ENCODE measurements at places on chromosomes 3 and 15.

GRCh38 chr15:81146006-81146405, 11.9 kb downstream of the CFAP161 start:
- DNase-seq, result no peak

DNA sequence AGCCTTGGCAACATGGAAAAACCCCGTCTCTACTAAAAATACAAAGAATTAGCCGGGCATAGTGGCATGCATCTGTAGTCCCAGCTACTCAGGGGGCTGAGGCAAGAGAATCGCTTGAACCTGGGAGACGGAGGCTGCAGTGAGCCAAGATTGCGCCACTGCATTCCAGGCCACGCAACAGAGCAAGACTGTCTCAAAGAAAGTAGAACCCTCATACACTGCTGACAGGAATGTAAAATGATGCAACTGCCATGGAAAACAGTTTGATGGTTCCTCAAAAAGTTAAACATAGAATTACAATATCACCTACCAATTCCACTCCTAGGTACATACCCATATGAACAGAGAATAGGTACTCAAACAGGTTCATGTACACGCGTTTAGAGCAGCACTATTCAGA, 158.9 kb downstream of the TBC1D5 start:
- no peak for DNase-seq

GRCh38 chr3:45938043-45938435, 5.2 kb upstream of the CXCR6 start:
- DNase-seq, result no peak

DNA sequence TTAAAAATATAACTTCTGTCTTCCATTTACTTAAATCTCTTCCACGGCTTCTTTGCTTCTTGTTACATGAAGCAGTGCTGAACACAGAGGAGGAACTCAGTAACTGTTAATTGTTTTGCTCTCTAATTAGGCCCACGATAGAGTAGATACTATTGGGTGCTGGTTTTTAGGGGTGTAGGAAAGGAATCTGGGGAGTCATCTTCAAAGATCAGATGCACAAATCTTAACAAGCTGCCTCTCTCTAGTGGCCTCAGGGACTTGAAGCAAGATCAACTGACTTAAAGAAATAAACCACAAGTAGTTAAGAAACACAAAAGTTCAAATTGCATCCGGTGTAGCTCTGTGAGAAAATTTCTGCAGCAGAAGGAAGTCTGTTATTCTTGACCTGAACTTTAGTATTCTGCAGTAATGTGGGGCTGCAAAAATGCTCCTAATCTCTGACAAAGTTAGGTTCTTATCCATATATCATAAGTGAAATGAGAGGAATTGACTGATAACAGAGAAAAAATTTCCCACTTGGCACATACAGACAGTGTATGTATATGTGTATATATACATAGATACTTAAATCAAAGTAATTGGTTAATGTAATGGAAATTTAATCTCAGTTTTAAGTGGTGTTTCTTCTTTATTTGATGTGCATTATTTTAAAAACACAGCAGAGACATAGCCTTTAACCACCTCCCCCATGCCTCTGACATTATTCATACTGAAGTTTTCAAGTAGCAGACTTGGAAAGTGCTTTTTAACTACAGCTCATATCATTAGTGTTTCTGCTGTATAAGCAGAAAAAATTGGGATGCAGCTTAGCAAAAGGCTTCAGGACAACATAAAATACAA, 51.8 kb downstream of the CHST2 start:
- no peak for DNase-seq

- DNase-seq, result no peak
Observed at GRCh38 chr3:188807006-188807405, 364.8 kb upstream of the TPRG1 start.

GRCh38 chr3:12979151-12979946, 93.9 kb downstream of the IQSEC1 start:
- no peak for DNase-seq

GRCh38 chr15:60416484-60416883, 18.7 kb upstream of the ANXA2 start:
- no peak for DNase-seq

DNA sequence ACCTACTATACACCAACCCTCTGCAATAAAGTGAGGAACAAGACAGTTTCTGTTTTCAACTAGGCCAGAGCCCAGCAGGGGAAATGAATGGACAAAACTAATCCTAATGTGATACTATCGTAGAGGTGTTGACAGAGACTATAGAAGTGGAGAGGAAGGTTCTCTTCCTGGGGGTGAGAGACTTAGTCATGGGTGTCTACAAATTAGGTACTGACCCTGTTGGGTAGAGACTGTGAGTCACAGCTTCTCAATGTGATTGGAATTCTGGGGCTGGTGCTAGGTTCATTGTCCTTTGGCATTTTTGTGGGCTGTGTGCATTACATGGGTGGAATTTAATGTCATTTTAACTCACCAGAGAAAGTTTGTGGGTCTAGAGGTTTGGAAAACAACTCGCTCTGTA, 79.3 kb downstream of the ADAMTSL3 start:
- DNase-seq, result no peak

- no peak for DNase-seq
Observed at GRCh38 chr3:55818485-55818884, 331.4 kb upstream of the WNT5A start.

- DNase-seq, result no peak
Observed at GRCh38 chr3:99319450-99319849, 318.9 kb upstream of the COL8A1 start.

GRCh38 chr3:128813097-128813496, 66.3 kb upstream of the ACAD9 start:
- DNase-seq, result no peak

DNA sequence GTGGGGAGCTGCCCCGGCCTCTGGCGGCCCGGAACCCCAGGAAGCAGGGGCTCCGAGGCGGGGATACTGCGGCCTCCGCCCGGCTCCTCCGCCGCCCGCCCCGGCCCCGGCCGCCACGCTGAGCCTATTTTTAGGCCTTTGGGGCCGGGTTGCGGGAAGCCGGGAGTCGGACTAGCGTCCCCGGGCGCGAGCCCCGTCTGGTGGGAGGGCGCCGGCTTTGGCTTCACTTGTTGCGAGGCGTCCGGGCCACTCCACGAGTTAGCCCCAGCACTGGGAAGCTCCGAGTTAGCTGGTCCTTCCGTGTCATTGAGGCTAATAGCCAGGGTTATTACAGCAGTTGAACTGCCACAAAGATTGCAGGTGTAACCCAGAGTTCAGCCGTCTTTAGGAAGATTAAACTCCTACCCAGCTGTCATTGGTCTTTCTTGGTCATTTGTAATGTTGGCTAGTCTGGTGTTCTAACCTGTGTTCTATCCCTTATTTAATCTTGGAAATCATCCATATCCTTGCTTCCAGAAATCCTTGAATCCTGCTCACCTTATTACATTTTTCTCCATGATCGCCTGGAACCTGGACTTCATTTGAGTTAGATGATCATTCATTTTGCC, 791 bp downstream of the GYG1 start:
- DNase-seq, result no peak

DNA sequence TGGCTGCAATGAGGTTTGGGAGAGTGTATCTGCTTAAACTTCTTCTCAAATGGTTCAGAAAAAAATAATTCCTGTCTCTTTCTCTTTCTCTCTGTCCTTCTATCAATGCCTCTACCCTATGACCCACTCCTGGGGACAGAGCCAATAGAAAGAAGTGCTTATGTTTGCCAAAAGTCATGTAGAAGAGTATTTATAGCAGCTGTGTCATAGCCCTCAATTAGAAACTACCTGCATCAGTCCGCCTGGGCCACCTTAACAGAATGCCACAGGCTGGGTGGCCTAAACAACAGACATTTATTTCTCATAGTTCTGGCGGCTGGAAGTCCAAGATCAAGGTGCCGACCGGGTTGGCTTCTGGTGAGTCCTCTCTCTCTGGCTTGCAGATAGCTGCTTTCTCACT, 92.5 kb downstream of the HMG20A start:
- no peak for DNase-seq

GRCh38 chr3:149830902-149831301, 17.9 kb downstream of the RNF13 start:
- DNase-seq, result no peak

GRCh38 chr15:71431343-71432336, 316.4 kb downstream of the THSD4 start:
- no peak for DNase-seq

GRCh38 chr15:94258246-94258645, 26.9 kb downstream of the MCTP2 start:
- DNase-seq, result no peak

- no peak for DNase-seq
Observed at GRCh38 chr15:95994418-95994817, 336.1 kb upstream of the NR2F2 start.

DNA sequence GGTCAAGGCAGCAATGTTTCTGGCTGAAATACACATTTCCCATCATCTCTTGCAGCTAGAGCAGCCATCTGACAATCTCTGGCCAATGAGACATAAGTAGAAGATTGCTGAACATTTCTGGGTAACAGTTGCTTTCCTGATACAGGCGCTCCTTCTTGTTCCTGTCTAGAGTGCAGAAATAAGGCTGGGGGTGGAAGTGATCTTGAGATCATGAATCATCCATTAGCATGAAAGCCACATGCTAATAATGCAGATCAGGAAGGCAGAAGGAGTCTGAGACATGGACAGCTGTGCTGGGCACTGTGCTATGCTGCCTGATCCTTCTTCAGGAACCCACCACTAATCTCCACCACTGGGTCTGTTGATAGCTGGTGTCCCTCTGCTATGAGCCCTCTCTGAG, 14.8 kb upstream of the TMEM108 start:
- DNase-seq, result no peak

GRCh38 chr3:127011270-127011992, 28.5 kb downstream of the PLXNA1 start:
- DNase-seq, result no peak

DNA sequence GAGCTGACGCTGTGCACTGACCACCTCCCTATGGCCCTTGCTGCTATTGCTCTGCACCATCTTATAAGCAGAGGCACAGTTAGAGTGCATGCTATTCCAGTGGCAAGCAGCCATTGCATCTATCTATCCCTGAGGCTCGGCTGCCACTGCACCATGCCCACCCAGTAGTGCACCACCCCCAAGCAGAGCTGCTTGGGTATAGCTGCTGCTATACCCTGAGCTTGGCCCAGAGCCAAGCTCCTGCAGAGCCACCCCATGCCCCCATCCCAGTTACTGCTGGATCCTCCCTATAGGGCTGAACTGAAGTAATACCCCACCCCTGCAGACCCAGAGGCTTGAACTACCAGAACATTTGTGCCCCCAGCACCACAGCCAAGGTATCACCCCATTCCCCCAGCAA, 19.6 kb upstream of the IGSF10 start:
- DNase-seq, result no peak

DNA sequence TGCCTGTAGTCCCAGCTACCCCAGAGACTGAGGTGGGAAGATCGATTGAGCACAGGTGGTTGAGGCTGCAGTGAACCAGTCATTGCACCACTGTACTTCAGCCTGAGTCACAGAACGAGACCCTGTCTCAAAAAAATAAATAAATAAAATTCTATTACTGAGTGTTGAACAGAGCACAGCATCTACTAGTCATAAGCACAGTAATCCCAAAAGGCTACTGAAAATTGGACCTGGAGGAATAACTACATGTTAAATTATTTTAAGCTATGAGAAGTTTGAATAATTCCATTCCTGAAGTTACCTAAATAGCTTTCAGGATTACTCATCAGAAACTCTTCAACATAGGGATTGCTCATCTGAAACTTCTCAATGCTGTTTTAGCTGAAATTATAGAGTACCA, 43.4 kb downstream of the ARMC8 start:
- DNase-seq, result no peak

- no peak for DNase-seq
Observed at GRCh38 chr3:40490916-40491315, 14.0 kb downstream of the ZNF619 start.

DNA sequence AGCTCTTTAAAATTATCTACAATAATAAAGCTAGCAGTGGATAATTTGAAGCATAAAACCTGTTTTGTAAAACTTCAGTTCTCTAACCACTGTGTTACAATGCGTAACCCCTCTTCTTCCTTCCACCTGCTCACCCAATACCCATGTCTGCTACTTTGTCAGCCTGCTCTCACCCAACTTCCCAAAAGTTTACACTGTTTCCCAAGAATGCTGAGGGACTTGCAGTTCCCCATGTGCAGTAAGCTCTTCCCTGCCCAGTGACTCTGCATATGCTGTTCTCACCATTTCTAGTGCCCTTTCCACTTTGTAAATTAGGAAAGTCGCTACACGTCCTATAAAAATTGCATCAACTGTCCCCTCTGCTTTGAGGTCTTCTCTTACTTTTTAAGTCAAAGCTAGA, 315.9 kb upstream of the SEMA6D start:
- DNase-seq, result no peak

DNA sequence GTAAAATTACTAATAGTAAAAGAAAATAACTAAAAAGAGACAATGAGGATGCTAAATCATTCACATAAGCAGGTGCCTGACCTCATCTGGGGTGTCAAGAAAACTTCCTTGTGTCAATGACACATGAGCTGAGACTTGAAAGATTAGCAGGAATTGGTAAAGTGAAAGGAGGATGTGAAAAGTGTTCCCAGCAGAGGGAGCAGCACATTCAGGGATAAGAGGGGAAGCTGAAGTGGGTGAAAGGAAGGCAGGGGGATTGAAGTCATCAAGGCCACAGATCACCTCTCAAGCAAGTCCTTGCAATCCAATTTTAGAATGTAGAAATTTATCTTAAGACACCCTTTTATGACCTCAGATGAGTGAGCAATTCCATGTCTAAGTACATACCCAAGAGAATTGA, 60.2 kb upstream of the ACP3 start:
- DNase-seq, result no peak

GRCh38 chr3:50157827-50158529, 2.9 kb downstream of the SEMA3F start:
- no peak for DNase-seq

GRCh38 chr3:55873523-55874254, 386.6 kb upstream of the WNT5A start:
- DNase-seq, result no peak

- DNase-seq, result no peak
Observed at GRCh38 chr3:52892625-52893311, 4.6 kb downstream of the STIMATE start.
